Bronchial epithelial cell (primary cell): ENCODE measurements at places on chromosomes 7 and 10. TPM values are rescaled to one million over a fixed set of nuclear protein-coding genes. Genes with fewer than 3 reads are reported as not detected.

ELAPOR2 gene
- total RNA-seq, result 3.9 and 13.3 TPM in 2 replicates

NEUROD6 gene
- total RNA-seq, result not detected in 2 replicates

USP54 gene
- 5.8 and 24.5 TPM in 2 replicates for total RNA-seq

GDI2 gene
- total RNA-seq, result 253 and 395 TPM in 2 replicates

SPRN gene
- total RNA-seq, result not detected in 2 replicates

C10orf120 gene
- not detected in 2 replicates for total RNA-seq

TMEM176A gene
- 0.79 TPM in 1 of 2 replicates, not detected in the other for total RNA-seq

DKK1 gene
- total RNA-seq, result 13.6 and 43.7 TPM in 2 replicates
